ENCODE measurements at places on chromosomes 16 and 17. TPM values are rescaled to one million over a fixed set of nuclear protein-coding genes. Genes with fewer than 3 reads are reported as not detected.

Gene EPOP
- 0.90 TPM for total RNA-seq

Gene RBL2
- 318 TPM for total RNA-seq

Gene ABI3
- total RNA-seq = 20.1 TPM

Gene DHRS7C
- total RNA-seq = not detected

Gene SPATA2L
- 24.9 TPM for total RNA-seq

Gene DERL2
- total RNA-seq = 64.0 TPM

Gene SPATA22
- not detected for total RNA-seq

Gene TAC4
- not detected for total RNA-seq

Gene CRHR1
- total RNA-seq = not detected

DNA sequence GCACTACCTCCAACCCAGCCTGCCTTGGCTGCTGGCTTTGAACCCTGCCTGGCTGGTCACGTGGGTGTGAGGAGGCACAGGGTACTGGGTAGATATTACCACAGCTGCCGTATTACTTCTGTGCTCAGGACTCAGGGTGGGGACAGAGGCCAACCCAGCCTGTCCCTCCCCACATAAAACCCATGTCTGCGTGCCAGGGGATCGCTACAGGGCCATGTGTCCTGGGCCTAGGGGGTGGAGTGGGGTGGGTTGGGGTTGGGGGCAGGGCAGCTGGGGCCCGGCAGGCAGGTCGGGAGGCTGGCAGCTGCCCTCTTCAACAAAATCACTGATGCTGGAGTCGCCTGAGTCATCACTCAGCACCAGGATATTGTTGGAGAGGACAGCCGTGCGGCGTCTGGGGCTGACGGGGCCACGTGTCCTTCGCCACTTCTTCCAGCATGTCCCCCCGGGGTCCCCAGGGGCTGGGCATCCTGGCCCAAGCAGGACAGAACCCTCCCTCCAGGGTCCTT is 39.7 kb upstream of the PVALEF start:
- DNase-seq = no peak

DNA sequence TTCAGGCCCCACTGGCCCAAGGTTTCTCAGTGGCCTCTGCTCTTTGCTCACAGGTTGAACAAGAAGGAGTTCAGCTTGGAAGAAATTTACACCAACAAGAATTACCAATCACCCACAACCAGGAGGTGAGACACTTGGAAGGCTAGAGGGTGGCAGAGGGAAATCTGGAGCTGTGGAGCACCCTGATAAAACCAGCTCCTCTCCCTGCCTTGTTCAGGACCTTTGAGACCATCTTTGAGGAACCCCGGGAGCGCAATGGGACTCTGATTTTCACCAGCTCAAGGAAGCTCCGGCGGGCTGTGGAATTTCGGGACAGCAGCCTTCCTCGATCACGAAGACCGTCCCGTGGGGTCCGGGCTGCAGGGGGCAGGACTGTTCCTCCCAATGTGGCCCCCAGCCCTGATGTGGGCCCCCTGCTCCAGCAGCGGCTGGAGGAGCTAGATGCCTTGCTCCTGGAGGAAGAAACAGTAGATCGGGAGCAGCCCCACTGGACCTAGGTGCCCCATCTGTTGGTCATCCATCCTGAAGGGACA is 2.4 kb upstream of the FBRS start:
- no peak for DNase-seq

DNA sequence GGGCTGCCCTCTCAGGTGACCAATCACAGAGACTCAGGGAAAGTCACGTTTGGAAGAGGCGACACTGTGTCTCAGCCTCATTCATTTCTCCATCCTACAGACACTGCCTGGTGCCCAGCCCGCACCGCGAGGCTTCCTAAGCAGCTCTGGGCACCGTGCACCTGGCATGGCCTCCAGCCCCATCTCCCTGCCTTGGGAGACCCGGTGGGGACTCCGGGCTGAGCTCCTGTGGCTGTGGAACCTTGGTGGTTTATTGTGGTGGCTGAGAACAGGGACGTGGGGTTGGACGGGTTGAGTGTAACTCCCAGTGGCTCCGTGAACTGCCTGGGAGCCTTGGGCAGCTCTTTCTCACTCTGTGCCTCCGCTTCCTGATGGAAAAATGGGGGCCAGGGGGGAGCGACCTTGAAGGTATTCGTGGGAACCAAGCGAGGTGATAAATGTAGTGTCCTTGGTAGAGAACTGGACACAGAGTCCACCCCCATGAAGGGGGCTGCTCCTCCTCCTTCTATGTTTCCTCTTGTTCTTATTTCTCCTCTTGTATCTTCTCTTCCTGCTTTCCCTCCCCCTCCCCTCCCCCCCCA is 215.4 kb downstream of the SEC14L1 start:
- DNase-seq = no peak

DNA sequence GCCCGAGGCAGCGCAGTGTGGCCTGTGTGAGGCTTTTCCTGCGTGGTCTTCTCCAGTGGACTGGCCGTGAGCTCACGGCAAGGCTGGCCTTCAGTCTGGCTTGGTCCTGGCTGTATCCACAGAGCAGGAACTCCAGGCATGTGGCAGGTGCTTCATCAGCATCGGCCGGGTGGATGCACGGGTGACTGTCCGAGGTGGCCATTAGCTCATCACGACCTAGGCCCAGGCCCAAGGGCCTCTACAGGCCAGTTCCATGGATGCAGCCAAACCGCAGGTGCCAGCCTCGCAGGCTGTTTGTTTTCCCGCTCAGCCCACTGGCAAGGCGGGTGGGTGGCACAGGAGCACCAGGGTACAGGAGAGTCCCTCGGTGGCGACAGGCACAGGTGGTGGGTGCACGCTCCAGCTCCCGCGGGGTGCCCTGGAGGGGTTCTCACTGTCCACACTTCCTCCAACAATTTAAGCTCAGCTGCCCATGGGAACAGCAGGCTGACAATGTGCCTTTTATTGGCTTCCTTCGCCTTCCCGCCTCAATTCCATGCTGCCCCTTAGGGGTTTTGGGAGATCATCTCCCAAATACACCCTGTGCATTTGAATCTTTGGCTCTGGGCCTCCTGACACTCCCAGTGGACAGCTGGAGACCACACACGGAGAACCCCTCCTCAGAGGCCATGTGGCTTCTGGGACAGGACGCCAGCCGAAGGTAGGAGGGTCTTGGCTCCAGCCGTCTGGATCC is 33.0 kb downstream of the ENGASE start:
- DNase-seq = no peak

GRCh38 chr16:24731722-24732419 is 2.4 kb downstream of the TNRC6A start:
- DNase-seq = no peak

- DNase-seq = no peak
These were observed 331 bp upstream of the ZNF287 start for GRCh38 chr17:16569358-16569712.

DNA sequence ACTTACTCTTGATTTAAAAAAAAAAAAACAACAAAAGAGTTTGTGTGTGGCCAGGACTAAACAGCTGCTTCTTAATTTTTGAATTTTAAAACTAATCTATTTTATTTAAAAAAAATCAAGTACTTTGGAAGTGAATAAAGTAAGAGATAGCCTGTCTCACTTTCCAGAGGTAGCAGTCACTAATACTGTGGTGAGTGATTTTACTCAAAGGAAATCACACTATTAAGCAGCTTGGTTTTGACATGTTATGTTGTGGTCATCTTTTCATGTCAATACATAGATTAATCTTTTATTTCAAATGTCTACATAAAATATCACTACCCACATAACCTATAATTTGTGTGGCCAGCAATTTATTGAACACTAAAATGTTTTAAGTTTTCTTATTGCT is 102.2 kb upstream of the HLF start:
- DNase-seq = no peak

- no peak for DNase-seq
These were observed 18.5 kb downstream of the ITPRIPL2 start for GRCh38 chr16:19132255-19132654.

DNA sequence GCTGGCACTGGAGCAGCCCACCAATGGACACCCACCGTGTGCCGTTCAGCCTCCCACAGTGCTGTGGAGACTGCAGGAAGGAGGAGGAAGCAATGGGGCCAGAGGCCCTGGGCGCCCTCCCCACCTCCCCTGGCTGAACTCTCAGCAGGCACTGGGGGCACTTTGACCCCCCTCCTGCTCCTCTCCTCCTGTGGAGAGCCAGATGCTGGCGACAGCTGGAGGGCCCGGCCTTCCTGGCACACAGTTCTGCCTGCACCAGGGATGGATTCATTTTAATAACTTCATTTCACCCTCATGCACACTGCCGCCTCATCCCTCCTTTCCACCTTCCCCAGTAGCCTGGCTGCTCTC is 6.0 kb downstream of the NXPH3 start:
- no peak for DNase-seq

- DNase-seq = no peak
These were observed 115.9 kb downstream of the LITAF start for GRCh38 chr16:11470676-11471415.

DNA sequence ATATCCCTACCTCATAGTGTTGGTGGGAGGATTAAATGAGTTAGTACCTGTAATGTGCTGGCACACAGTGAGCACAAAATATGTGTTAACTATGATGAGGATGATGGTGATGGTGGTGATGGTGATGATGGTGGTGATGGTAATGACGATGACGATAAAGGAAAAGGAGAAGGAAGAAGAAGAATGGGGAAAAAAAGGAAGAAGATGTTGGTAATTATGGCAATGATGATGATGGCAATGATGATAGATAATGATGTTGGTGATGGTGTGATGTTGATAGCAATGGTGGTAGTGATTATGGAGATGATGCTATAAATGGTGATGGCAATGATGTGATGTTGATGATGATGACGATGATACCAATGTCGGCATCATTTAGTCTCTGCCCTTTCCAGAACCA is 270.2 kb downstream of the GRIN2A start:
- no peak for DNase-seq

DNA sequence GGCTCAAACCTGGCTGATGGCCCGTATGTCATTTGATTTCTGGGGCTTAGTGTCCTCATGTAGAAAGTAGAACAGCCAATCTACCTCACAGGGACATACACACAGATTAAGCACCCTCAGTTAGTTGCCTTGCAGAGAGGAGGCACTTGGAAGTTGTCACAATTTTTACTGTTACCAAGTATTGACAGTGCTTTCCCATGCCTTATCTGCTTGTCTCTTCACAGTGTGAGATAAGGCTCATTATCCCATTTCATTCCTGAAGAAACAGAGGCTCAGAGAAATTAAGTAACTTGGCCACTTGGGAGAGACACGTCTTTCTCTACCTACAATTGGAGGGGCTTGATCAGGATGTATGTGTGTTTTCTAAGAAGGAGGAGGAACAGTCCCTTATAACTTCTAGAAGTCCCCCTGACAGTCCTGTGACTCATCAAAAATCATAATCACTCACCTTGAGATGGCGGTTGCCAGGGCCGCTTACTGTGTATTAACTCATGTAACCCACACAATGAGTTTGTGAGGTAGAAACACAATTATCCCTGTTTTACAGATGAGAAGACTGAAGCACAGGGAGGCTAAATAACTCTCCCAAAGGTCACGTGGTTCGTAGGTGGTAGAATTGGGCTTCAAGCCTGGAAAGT is 56.9 kb upstream of the LHX1 start:
- DNase-seq = no peak

- DNase-seq = no peak
These were observed 182.3 kb downstream of the AATF start for GRCh38 chr17:37130984-37131446.

- DNase-seq = no peak
These were observed 63.5 kb downstream of the IL21R start for GRCh38 chr16:27465483-27465879.

- no peak for DNase-seq
These were observed 59.9 kb downstream of the BEAN1 start for GRCh38 chr16:66486773-66487579.

DNA sequence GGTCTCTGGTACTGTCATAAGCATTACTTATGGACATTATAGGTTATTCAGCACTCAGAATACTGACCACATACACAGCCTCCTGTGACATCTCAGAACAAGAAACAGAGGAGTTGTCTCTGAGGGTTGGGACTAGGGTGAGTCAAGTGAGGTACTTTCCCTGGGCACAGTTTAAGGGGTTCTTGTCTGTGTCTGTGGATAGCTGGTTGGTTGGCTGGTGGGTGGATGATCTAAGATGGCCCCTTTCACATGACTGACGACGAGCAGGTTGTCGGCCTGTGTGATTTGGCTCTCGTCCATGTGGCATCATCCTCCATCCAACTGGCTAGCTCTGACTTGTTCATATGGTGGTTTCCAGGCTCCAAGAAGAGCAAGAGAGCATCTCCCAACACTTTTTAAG is 163.9 kb downstream of the PRKCB start:
- no peak for DNase-seq

GRCh38 chr17:68457168-68457538 is at the start of gene WIPI1:
TSS of gene WIPI1 (minus strand) at chr17:68457496. CDS start at chr17:68457421, 75 bp downstream.
- DNase-seq = no peak

GRCh38 chr16:55444754-55445485 is 34.1 kb upstream of the MMP2 start:
- DNase-seq = no peak

- DNase-seq = no peak
These were observed 8.4 kb downstream of the LMF1 start for GRCh38 chr16:962366-962765.

DNA sequence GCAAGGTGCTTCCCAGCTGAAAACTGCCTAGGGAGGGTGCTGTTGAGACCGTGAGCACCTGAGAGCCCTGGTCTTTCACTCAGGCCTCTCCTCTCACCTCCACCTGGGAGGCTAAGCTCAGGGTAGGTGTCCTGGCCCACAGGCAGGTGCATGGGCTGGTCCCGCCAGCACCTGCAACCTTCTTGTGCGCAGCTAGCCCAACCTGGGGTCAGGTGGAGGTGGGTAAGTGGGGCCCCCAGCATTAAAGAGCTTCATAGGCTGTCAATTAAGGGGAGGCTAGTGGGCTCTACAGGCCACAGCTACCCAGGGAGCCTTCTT is 8.7 kb downstream of the ADCY7 start:
- DNase-seq = no peak

- DNase-seq = no peak
These were observed 790 bp downstream of the BCKDK start for GRCh38 chr16:31108794-31109558.

GRCh38 chr17:66953630-66954020 is 10.9 kb upstream of the CACNG4 start:
- DNase-seq = no peak
